Stimulated activated CD4-positive, alpha-beta T cell treated with anti-CD3 and anti-CD28 coated beads, Interleukin-1b, Interleukin-23, amount 100 ng/mL, for 4 hours (primary cell): ENCODE measurements at places on chromosomes 5 and 9.

GRCh38 chr5:177966839-177967166 lies 29.2 kb downstream of the PROP1 start:
- no peak for DNase-seq

- DNase-seq = no peak
Observed at GRCh38 chr5:135546912-135547311, 11.1 kb upstream of the NEUROG1 start.

GRCh38 chr5:161096581-161096980 lies 244.6 kb upstream of the ATP10B start:
- no peak for DNase-seq

DNA sequence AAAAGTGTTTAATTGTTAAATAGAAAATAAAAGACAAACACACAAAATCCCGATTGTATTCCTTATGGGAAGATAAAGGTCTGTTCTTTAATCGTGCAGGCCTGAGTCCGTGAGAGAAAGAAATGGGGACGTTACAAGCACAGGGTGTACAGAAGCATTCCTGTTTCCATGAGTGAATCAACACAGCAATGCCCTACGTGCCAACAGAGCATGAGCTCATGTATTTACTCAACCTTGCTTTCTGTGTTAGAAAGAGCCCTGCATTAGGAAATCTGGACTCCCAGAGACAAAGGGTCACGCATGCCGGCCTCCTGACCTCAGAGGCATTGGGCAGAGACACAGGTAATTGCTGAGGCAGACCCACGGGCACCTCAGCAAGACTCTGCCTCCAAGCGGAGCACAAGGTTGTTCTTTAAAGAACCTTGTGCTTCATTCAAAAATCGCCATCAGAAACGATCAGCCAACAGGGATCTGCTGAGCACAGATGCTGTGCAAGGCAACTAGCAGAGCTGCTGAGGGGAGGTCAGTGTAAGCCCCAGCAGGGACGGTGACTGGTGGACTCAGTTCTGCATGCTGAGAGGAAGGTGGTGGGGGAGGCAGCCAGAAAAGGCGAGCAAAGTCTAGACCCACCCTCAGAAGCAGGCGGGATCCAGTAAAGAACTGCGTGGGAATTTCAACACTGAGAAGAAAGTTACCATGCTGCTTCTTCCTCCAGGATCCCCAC lies 101.0 kb downstream of the TLE1 start:
- DNase-seq = no peak

DNA sequence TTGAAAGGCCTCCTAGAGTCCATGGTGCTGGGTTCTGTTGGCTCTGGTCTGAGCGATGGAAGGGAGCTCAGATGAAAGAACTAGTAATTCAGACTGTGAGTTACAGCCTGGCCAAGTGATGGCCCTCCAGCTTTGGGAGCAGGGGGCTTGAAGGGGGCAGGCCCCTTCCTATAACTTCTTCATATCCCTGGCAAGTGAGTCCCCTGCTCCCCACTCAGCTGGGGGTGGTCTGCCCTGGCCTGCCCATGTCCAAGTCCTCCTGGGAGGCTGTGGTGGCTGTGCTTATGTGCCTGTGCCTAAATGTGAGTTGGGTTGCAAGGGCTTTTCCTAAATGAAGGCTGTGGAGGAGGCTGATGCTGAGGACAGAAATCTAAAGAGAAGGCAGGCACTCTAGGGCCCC lies 80.1 kb downstream of the MACROH2A1 start:
- DNase-seq = no peak

- DNase-seq = no peak
Observed at GRCh38 chr5:90933298-90933697, 374.7 kb downstream of the ADGRV1 start.

- DNase-seq = no peak
Observed at GRCh38 chr5:102654559-102655349, 100.4 kb upstream of the PAM start.

- no peak for DNase-seq
Observed at GRCh38 chr5:674630-675011, 18.5 kb downstream of the TPPP start.

GRCh38 chr9:112097712-112098688 lies 77.1 kb downstream of the SUSD1 start:
- DNase-seq = peak; percentile 70

DNA sequence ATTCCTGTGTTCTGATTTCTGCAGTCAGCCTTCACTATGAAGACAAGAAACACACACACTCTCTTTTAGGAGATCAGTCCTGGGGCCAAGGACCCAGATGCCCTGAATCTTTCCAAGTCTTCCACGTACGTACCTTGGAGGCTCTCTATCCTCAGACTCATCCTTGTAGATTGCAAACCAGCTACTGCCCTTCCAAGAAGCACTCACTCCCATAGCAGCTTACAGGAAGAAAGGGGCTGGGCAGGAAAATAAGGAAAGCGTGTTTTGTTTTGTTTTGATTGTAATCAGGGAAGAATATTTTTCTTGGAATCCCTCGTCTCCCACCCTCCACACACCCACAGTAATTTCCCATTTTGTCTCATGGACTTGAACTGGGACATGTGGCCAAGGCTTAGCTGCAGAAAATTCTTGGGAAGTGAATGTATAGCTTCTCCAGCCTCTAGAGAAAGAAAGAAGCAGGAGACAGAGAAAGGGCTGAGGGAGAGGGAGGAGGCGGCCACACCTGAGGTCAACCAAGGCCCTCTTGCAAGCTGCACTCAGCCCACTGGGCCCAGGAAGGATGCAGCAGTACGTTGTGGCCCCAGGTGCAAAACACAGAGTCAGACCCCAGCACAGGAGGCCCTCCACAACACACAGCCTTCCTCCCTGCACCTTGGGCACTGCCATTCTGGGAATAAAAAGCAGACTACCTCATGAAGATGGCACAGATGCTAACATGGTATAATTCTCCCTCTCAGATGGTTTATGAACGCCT lies 29.9 kb downstream of the IRX2 start:
- DNase-seq = no peak

DNA sequence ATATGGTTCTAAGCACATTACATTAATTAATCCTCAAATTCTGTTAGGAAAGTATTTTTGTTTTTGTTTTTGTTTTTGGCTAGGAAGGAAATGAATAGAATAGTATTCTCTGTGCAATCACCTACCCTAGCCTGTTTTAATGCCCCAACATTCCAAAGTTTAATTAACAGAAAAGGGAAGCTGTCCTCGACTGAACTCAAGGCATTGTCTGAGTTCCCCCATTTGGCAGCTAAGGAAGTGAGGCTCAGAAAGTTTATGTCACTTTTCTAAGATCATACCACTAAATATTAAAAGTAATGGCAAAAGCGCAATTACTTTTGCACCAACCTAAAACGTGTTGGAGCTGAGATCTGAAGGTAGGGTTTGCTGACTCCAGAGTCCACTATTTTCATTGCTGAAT lies 59.8 kb downstream of the FGF1 start:
- DNase-seq = no peak

DNA sequence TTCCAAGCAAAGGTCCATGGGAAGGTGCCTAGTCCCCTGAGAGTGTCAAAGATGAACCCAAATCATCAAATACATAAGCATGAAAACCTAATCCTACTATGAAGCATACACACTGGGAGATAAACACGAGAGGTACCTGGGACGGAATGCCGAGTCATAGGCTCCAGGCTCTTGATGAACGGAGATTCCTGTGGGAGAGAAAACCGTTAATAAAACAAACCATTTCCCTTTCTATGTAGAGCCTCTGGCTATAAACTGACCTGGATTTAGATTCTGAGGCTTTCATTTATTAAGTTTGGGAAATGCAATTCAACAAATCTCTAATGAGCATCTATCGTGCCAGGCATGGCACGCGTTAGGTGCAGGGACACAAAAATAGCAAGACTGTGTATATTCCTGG lies 206.4 kb upstream of the IL12B start:
- DNase-seq = no peak

- DNase-seq = no peak
Observed at GRCh38 chr9:134726722-134727034, 85.1 kb downstream of the COL5A1 start.

- no peak for DNase-seq
Observed at GRCh38 chr5:95779611-95780010, 42.9 kb downstream of the GLRX start.
